Endodermal cell (in vitro differentiated cells): ENCODE measurements at places on chromosomes 6 and 20. TPM values are rescaled to one million over a fixed set of nuclear protein-coding genes. Genes with fewer than 3 reads are reported as not detected.
A peak's percentile ranks its signal among the peaks of the same experiment; 100 is the strongest.

- peaks cover 11% of the 10 kb centered on the region for H3K4me1 ChIP-seq
- no peak overlapping the region for H3K27ac ChIP-seq
- H3K27me3 ChIP-seq = no peaks in the 10 kb centered on the region
- no peak overlapping the region for H3K4me3 ChIP-seq
- no peaks in the 10 kb centered on the region for H3K36me3 ChIP-seq
Observed at GRCh38 chr6:3902871-3903648, 53.9 kb downstream of the FAM50B start.

- H3K4me1 ChIP-seq = no peaks in the 10 kb centered on the region
- no peak overlapping the region for H3K27ac ChIP-seq
- no peaks in the 10 kb centered on the region for H3K27me3 ChIP-seq
- DNase-seq = no peak
Observed at GRCh38 chr6:128131036-128131435, 230.2 kb upstream of the THEMIS start.

GRCh38 chr20:36886859-36887751 is 11.2 kb downstream of the TLDC2 start:
- no peaks in the 10 kb centered on the region for H3K36me3 ChIP-seq
- no peak overlapping the region for H3K27ac ChIP-seq
- no peaks in the 10 kb centered on the region for H3K4me1 ChIP-seq
- peak; percentile 98 for DNase-seq

GRCh38 chr20:717832-718231 is 42.2 kb upstream of the SCRT2 start:
- H3K36me3 ChIP-seq = no peaks in the 10 kb centered on the region
- no peak overlapping the region for H3K27ac ChIP-seq
- no peaks in the 10 kb centered on the region for H3K4me1 ChIP-seq
- H3K4me3 ChIP-seq = no peak overlapping the region

Gene EYA2
- 18.0 and 20.5 TPM in 2 replicates for total RNA-seq

- no peak for DNase-seq
- H3K4me3 ChIP-seq = no peak overlapping the region
- peaks cover 54% of the 10 kb centered on the region for H3K27me3 ChIP-seq
- no peaks in the 10 kb centered on the region for H3K4me1 ChIP-seq
Observed at GRCh38 chr6:55888917-55889316, 13.5 kb upstream of the BMP5 start.

GRCh38 chr6:113137426-113137825 is 719.7 kb upstream of the MARCKS start:
- no peaks in the 10 kb centered on the region for H3K36me3 ChIP-seq
- H3K4me3 ChIP-seq = no peak overlapping the region
- no peaks in the 10 kb centered on the region for H3K27me3 ChIP-seq
- H3K27ac ChIP-seq = no peak overlapping the region
- DNase-seq = peak; percentile 48
